ENCODE measurements at places on chromosomes 16 and 17.
A peak's percentile ranks its signal among the peaks of the same experiment; 100 is the strongest.

- H3K27me3 ChIP-seq: peaks cover 19% of the 10 kb centered on the region
- no peaks in the 10 kb centered on the region for H3K4me1 ChIP-seq
- H3K4me3 ChIP-seq: peak overlapping the region; percentile 43
- H3K36me3 ChIP-seq: no peaks in the 10 kb centered on the region
These were observed 22.5 kb upstream of the ENPP7 start for GRCh38 chr17:79707931-79708891.

GRCh38 chr17:73697872-73698271 is 53.6 kb upstream of the SDK2 start:
- H3K4me1 ChIP-seq: no peaks in the 10 kb centered on the region
- H3K36me3 ChIP-seq: no peaks in the 10 kb centered on the region
- no peak overlapping the region for H3K27ac ChIP-seq
- peaks cover 31% of the 10 kb centered on the region for H3K27me3 ChIP-seq
- H3K4me3 ChIP-seq: no peak overlapping the region
- DNase-seq: no peak

DNA sequence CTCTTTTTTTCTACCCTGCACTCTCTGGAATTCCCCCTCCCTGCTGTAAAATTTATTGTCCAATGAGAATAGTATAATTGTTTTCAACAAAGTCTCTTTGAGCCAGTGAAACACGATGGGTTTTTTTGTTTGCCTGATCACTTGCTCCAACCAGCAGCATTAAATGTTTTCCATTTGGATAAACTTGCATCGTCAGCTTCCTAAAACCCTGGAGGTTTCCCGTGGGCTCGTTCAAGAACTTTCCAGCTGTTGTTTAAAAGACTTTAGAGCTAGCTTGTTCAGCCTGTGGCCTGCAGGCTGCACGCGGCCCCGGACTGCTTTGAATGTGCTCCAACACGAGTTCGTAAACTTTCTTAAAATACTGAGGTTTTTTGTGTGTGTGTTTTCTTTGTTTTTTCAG is 14.9 kb downstream of the NAGPA start:
- H3K4me1 ChIP-seq: no peaks in the 10 kb centered on the region
- no peak overlapping the region for H3K4me3 ChIP-seq

- no peak overlapping the region for H3K4me3 ChIP-seq
- peak overlapping the region; percentile 43 for H3K27ac ChIP-seq
- H3K36me3 ChIP-seq: peaks cover 54% of the 10 kb centered on the region
- DNase-seq: no peak
These were observed 31.7 kb downstream of the PRPSAP2 start for GRCh38 chr17:18889658-18890057.

- H3K4me3 ChIP-seq: no peak overlapping the region
- no peaks in the 10 kb centered on the region for H3K27me3 ChIP-seq
- DNase-seq: no peak
- peaks cover 8% of the 10 kb centered on the region for H3K36me3 ChIP-seq
These were observed 256.3 kb downstream of the FTO start for GRCh38 chr16:53960050-53960812.

DNA sequence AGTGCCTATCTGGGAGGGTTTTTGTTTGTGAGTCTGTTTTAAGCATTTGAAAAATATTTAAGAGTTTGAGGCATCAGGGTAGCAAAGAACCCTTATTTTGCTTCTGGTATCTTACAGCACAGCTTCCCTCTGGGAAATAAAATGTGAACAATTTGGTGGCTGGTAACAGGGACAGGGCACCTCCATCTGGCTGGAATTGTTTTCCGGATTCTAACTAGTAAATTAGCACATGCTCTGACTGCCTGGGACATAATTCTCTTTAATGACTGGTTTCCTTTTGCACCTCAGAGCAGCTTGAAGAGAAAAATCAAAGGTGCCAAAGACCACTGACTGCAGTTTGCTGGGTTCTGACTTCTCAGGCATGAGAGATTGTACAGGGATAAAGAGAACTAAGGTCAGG is 469.1 kb downstream of the GRIN2A start:
- H3K36me3 ChIP-seq: no peaks in the 10 kb centered on the region
- H3K27me3 ChIP-seq: peaks cover 5% of the 10 kb centered on the region
- H3K27ac ChIP-seq: no peak overlapping the region
- no peak overlapping the region for H3K4me3 ChIP-seq

- H3K27ac ChIP-seq: no peak overlapping the region
- no peaks in the 10 kb centered on the region for H3K27me3 ChIP-seq
- H3K36me3 ChIP-seq: peaks cover 18% of the 10 kb centered on the region
- H3K4me1 ChIP-seq: peaks cover 4% of the 10 kb centered on the region
- no peak overlapping the region for H3K4me3 ChIP-seq
These were observed 42.5 kb downstream of the TMEM11 start for GRCh38 chr17:21171309-21171922.

DNA sequence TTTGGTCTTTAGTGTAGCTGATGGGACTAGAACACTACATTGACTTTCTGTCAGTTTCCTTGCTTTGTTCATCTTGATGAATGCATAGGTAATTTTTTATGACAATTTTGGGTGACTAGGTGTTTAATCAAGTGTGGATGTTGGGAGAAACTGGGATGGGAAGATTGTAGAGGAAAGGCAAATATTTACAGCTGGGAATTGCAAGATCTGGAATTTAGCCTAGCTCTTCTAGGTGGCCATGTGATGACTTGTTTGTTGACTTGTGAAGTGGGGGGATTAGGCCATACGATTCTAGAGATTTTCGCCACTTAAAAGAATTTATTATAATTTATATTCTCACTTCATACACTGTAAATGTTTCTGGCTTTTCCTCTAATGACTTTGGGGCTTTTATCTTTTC is 480.3 kb upstream of the GOT2 start:
- H3K27ac ChIP-seq: no peak overlapping the region
- H3K36me3 ChIP-seq: no peaks in the 10 kb centered on the region
- no peak overlapping the region for H3K4me3 ChIP-seq
- H3K4me1 ChIP-seq: peaks cover 14% of the 10 kb centered on the region
- H3K27me3 ChIP-seq: peaks cover 2% of the 10 kb centered on the region

DNA sequence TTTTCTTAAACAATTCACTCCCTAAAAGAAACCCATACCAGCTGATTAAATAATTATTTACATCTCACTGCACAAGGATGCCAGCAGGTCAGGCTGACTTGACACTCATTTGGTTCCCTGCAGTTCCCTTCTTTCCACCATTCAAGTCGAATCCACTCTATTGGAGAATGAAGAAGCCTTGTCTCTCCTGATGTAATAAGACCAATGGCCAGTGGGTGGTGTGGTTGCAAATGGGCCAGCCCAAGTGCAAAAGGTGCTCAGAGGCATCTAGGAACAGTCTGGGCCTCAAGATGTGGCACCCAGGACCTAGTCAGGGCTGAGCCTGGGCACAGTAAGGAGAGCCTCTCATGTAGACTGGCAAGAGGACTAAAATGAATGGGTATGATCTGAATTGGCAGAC is 9.3 kb downstream of the C16orf78 start:
- DNase-seq: no peak
- H3K27ac ChIP-seq: no peak overlapping the region
- H3K36me3 ChIP-seq: no peaks in the 10 kb centered on the region
- no peak overlapping the region for H3K4me3 ChIP-seq
- peaks cover 3% of the 10 kb centered on the region for H3K27me3 ChIP-seq

DNA sequence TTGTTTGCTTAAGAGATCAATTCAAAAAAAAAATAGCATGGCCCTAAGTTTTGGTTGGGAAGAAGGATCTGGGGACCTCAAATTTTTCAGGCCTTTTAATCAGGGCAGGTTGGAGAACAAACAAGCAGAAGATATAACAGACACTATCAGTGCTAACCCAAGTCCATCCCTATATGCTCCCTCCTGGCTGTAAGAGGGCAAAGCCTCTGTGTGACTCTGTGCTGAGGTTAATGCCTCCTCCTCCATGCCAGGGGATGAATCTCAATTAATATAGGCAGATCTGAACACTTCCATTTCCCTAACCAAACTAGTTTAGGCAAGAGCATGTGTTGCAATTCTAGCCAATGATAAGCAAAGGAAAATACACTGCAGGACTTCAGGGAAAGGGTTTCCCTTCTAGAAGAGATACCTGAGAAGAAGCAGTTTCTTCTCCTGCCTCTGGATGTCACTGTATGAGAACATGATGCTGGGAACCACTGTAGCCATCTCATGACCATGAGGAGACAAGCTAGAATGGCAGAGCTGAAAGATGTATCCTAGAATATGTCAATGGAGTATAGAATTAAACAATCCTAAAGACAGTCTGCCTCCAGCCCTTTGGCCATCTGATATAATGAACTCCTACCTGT is 76.0 kb downstream of the CHD9NB start:
- H3K36me3 ChIP-seq: no peaks in the 10 kb centered on the region
- no peak overlapping the region for H3K27ac ChIP-seq
- peaks cover 37% of the 10 kb centered on the region for H3K27me3 ChIP-seq
- H3K4me3 ChIP-seq: no peak overlapping the region
- H3K4me1 ChIP-seq: no peaks in the 10 kb centered on the region

DNA sequence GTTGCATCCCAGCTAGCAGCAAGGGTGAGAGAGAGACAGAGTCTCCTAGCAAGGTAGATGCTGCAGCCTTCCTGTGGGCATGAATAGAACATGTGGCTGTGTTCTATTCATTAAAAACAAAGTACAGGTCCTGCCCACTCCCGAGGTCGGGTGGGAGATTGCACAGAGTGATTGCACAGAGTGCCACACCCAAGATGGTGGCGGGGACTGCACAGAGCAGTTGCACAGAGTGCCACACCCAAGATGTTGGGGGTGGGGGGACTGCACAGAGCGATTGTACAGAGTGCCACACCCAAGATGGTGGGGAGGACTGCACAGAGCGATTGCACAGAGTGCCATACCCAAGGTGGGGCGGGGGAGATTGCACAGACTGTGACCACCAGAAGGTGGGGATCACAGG is 410.8 kb upstream of the EEF2KMT start:
- no peak overlapping the region for H3K27ac ChIP-seq
- peaks cover 48% of the 10 kb centered on the region for H3K27me3 ChIP-seq
- H3K36me3 ChIP-seq: no peaks in the 10 kb centered on the region
- no peak overlapping the region for H3K4me3 ChIP-seq
- DNase-seq: no peak

- H3K27me3 ChIP-seq: peaks cover 2% of the 10 kb centered on the region
- H3K36me3 ChIP-seq: no peaks in the 10 kb centered on the region
- no peak overlapping the region for H3K27ac ChIP-seq
These were observed 26.1 kb upstream of the JPH3 start for GRCh38 chr16:87576171-87576570.

DNA sequence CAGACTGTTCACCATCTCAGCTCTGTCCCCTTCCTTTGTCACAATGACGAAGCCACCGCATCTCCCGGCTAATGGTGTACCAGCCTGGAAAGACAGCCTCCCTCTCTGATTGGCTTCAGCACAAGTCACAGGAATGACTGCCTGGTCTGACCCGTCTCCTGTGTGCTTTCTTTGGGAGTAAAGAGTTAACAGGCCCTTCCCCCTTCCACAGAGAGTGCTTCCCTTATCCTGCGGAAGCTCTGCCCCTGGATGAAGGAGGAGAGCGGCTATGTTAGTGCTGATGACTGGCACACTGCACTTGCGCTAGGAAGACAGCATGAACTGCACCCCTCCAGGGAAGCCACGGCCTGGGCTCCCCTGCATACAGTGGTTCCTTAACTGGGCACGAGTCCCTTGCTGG is 11.3 kb downstream of the USB1 start:
- H3K27me3 ChIP-seq: no peaks in the 10 kb centered on the region
- H3K36me3 ChIP-seq: peaks cover 15% of the 10 kb centered on the region
- no peak for DNase-seq
- H3K4me3 ChIP-seq: no peak overlapping the region
- no peak overlapping the region for H3K27ac ChIP-seq
- no peaks in the 10 kb centered on the region for H3K4me1 ChIP-seq

DNA sequence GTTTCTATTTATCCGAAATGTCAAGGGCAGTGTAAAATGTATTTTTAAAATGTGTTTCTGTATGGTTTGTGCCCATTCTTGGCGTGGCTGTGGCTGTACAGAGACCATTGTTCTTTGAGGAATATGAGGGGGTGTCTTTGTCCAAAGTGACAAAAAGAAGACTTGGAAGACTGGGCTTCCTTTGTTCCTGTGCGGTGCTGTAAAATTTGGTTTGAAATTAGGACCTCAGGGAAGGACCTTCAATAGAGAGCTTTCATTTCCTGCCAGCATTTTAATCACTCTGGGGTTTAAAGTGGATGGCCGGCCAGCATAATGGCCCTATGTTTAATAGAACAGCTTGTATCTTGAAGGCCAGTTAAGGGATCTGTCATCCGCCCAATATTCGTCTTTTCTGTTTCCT is 190.1 kb upstream of the TBX2 start:
- DNase-seq: no peak
- no peaks in the 10 kb centered on the region for H3K27me3 ChIP-seq
- no peaks in the 10 kb centered on the region for H3K36me3 ChIP-seq
- peak overlapping the region; percentile 91 for H3K27ac ChIP-seq

- H3K4me3 ChIP-seq: no peak overlapping the region
- no peak for DNase-seq
- no peaks in the 10 kb centered on the region for H3K27me3 ChIP-seq
- peaks cover 4% of the 10 kb centered on the region for H3K36me3 ChIP-seq
- H3K4me1 ChIP-seq: no peaks in the 10 kb centered on the region
- H3K27ac ChIP-seq: no peak overlapping the region
These were observed 78.4 kb upstream of the CDC42EP4 start for GRCh38 chr17:73390221-73390620.

GRCh38 chr16:84284154-84284722 is 10.4 kb upstream of the WFDC1 start:
- DNase-seq: no peak
- no peak overlapping the region for H3K4me3 ChIP-seq
- H3K27ac ChIP-seq: no peak overlapping the region
- no peaks in the 10 kb centered on the region for H3K27me3 ChIP-seq

DNA sequence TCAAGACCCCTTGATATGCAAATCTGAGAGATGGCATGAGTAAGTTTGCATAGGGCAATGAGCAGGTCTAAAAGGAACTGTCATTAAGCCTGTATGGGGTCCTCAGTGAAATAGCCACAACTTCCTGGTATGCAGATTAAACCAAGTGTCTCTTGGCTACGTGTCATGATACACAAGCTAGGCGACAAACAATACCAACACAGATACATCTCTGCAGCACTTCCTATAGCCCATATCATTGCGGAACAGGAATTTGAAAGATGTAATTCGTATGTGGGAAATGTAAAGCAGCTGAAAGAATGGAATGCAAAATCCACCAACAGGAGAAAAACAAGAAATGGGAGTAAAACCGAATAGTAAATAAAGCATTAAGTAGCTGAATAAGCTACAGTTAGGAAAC is 12.9 kb downstream of the PRSS22 start:
- no peak overlapping the region for H3K4me3 ChIP-seq
- peaks cover 4% of the 10 kb centered on the region for H3K4me1 ChIP-seq
- no peak overlapping the region for H3K27ac ChIP-seq

GRCh38 chr16:6193718-6194117 is 1096.1 kb upstream of the EEF2KMT start:
- no peaks in the 10 kb centered on the region for H3K27me3 ChIP-seq
- no peaks in the 10 kb centered on the region for H3K36me3 ChIP-seq
- H3K27ac ChIP-seq: no peak overlapping the region
- no peak overlapping the region for H3K4me3 ChIP-seq
- H3K4me1 ChIP-seq: no peaks in the 10 kb centered on the region
